ENCODE measurements at places on chromosomes 16 and 17.
A peak's percentile ranks its signal among the peaks of the same experiment; 100 is the strongest.

DNA sequence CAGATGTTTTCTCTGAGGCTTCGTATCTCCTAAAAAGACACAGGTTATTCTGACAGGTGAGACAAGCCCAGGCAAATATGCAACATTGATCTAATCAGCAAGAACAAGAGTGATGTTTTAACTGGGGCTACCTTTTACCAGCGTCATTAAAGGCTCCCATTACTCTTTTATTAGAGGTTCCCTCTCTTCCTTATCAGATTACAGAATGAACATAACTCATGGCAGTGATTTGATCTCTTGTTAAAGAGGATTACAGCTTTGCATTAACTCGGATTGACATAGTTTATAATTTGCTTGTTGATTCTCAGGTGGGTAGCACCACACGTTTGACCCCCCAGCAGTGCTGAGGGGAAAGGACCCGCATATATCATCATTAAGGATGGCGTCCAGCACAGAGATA is 90.5 kb downstream of the AATF start:
- DNase-seq = no peak

DNA sequence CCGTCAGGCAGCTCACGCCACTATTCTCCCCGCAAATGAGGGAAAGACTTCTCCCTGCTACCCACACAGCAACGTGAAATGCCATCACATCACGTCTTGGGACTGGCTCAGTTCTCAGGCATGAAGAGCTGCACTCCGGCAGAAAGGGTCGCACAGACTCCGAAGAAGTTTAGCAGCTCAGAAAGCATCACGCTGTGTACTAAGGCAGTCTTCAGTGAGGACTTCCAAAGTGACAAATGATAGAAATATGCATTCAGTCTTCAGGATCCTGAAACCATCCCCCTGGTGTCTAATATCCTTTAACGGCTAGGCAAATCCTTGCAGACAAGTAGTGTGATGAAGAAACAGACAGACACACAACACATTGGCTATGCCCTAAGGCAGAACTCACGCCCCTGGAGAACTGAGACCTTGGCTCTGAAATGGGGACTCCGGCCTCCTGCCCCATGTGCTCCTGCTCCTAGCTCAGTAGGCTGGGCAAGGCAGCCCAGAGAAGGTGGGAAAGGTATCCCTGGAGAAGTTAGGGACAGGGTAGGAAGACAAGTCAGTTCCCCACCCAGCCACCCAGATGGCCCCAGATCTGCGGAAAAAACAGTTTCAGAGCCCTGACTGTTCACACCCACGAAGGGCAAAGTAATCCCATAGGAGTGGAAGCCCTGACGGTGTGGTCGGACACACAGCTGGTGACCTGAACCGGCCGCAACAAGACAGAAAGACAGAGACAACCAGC is 1.6 kb downstream of the XYLT1 start:
- DNase-seq = no peak

DNA sequence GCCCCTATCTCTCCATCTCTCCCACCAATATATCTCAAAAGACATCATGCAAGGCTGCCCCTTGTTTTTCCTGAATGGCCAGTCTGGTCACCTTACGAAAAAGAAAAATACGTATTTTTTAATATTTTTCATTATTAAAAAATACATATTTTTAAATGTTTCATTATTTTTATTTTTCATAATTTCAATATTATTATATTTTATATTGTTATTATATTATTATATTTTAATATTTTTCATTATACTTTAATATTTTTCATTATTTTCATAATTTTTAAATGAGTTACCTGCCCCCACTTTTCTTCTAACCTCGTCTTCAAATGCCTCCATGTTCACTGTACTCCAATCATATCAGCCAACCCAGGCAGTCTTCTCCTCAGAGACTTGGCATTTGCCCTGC is 116.0 kb upstream of the ERCC4 start:
- no peak for DNase-seq

GRCh38 chr16:81818568-81818896 is 39.4 kb downstream of the PLCG2 start:
- no peak for DNase-seq

DNA sequence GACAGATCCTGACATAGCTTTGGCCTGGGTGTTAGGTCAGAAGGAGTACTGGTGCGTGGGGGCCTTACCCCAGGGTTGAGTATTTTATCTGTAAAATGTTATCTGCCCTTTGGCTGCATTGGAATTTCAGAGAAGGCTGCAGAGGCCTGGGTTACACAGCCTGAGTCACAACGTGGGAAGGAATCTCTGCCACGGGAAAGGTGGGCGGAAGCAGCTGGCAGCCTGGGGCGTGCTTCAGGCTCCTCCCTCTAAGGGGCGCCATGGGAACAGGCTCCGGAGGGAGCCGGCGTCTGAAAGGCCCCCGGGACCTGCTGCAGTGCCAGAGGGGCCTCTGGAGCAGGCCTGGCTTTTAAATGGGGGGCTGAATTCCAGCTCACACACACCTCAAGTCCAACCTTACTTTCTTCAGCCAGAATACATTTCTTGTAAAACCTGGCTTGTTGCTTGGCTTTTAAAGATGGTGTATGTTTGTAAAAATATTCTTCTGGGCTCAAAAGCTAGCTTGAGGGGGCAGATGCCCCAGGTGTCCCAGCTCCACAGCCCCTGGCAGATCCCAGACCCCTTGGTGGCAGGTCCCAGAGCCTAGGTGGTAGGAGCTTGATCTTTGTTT is 142.2 kb downstream of the RAB11FIP4 start:
- peak; percentile 66 for DNase-seq

DNA sequence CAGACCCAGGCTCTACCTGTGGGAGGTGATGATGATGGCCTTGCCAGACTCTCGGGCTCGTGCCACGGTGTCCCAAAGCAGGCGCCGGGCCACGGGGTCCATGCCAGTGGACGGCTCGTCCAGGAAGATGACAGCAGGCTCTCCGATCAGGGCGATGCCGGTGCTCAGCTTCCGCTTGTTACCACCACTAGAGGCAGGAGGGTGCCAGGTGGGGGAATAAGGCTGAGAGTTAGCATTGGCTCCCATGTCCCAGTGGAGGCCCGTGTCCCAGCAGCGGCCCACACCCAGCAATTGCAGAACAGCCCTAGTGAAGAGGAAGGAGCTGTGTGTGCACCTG is 10.3 kb upstream of the RNPS1 start:
- DNase-seq = no peak

DNA sequence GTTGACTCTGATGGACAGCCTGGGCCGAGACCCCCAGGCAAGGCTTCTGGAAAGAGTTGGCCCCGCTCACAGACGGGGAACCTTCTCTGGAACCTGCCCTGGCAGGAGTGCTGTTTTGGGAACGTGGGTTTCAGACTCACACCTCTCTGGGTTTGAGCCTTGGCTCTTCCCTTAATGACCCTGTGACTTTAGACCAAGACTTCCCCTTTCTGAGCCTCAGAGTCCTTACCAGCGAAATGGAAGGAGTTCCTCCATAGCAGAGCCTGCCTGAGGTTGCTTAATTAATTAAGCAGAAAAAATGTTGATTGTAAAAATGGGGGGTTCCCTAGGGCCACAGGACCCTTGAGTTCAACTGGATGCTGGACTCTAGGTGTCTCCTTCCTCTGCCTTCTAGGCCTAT is 408.2 kb downstream of the SEC14L1 start:
- DNase-seq = no peak

DNA sequence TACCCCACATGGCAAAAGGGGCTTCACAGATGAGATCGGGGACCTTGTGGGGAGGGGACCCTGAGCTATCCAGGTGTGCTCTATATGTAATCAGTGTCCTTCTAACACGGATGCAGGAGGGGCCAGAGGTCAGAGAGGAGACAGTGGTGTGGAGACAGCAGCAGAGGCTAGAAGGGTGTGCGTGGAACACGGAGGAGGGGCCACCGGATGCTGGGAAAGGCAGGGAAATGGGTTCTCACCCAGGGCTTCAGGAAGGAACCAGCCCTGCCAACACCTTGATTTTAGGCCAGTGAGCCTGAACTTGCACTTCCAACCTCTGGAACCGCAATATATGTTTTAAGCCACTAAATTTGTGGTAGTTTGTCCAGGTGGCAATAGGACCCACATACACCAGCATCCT is 4.6 kb upstream of the SLC38A8 start:
- no peak for DNase-seq

DNA sequence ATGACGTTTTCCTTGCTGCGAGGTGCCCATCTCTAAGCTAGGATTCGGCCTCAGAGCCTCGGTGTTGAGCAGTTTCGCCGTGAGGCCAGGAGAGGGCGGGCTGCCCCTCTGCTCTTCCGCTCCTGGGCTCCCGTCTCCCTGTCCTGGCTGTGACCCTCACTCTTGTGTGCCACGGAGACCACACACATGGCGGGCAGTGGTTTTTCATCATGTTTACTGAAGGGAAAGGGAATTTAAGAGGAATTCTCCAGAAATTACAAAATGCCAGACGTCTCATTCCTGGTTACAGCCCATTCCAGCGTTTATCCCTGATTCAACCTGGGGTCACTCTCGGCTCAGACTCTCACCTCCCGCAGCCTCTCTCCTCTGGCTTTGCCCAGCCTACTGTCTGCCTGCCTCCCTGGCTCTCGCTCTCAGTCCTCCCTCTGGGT is 96.8 kb upstream of the ELAC2 start:
- DNase-seq = peak; percentile 14

GRCh38 chr16:64459821-64460220 is 662.0 kb downstream of the CDH11 start:
- no peak for DNase-seq

- DNase-seq = no peak
Measured at GRCh38 chr16:23414731-23415130, 38.3 kb downstream of the COG7 start.

DNA sequence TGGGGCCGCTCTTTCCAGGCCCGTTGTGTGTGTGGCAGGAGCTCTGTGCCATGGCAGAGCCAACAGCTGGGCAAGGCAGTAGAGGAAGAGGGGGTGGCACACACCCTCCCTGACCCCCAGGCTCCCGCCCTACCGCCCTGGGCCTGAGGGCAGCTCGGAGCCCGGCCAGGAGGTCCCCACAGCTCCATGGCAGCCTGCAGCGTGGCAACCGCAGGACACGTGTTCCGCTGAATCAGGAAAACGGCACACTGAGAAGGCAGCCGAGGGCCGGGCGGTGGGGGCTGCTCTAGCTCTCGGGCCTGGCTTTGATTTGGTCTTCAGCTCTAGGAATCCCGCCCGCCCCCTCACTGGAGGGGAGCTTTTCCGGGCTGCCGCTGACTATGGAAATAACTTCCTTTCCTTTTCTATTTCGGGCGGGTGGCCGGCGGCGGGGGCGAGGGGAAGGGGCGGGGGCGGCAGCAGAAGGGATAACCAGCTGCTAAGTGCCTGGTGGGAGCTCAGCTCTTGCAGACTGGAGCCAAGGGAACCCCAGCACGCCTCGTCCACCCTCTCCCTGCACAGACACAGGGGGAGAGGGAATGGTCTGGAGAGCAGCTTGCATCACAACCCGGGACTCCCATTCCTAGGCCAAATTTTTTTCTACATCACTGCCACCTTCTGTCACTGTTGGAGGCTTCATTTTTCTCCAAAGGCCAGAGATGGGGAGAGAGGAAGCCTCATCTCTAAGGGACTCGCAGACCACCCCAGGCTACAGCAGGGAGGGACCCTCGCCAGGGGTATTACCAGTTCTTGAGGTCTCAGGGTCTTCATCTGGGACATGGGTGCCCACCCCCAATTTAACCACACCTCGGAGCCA is 24.8 kb upstream of the MRPS23 start:
- DNase-seq = peak; percentile 78

GRCh38 chr16:70269471-70269870 is 17.7 kb upstream of the EXOSC6 start:
- no peak for DNase-seq

- no peak for DNase-seq
Measured at GRCh38 chr16:74560912-74561311, 46.0 kb downstream of the GLG1 start.

DNA sequence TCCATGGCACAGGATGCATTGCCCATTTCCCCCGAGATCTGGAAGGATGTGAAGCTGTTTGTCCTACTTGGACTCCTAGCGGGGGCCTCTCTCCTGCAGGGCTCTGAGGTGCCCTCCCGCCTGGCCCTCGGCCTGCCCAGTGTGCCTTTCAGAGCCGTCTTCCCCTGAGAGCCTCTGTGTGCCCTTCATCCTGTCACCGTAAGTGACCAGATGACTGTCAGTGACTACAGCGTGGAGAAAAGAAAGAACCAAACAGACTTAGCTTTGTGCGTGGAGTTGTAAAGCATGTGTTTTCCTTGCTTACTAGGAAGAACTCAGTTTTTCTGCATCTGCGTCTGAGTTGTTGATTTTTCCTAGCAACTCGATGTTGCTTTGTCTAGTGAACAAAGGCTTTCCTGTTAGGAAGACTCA is 56.1 kb downstream of the BANP start:
- no peak for DNase-seq

All from non-pigmented ciliary epithelial cell (primary cell).